ENCODE measurements at places on chromosomes 16 and 17.

GRCh38 chr16:2210386-2211365 lies at the start of gene BRICD5:
BRICD5 (minus strand) TSS chr16:2210863; CDS start chr16:2210833, 30 bp downstream.
- DNase-seq = no peak

GRCh38 chr17:45262516-45263476 lies 902 bp upstream of the SPATA32 start:
- DNase-seq = no peak

- no peak for DNase-seq
Observed at GRCh38 chr17:9006175-9006767, 15.0 kb upstream of the NTN1 start.

DNA sequence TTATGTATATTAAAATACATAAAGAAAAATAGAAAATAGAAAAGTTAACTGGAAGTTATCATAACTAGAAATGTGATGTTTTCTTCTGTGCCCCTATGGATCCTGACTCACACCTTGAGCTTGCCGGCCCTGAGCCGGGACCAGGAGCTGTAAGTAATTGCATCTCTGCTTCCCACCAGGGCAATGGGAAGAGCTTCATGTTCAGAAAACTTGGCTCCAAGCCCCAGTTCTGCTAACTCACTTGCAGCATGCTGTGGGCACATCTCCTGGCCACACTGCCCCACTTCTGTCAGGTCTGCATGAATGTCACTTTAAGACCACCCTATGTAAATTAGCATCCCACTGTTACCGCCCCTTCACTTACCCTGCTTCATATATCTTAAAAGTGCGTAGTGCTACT lies 37.2 kb downstream of the GNAO1 start:
- no peak for DNase-seq

- DNase-seq = peak; percentile 41
Observed at GRCh38 chr16:80803339-80804055, 901 bp downstream of the CDYL2 start.

DNA sequence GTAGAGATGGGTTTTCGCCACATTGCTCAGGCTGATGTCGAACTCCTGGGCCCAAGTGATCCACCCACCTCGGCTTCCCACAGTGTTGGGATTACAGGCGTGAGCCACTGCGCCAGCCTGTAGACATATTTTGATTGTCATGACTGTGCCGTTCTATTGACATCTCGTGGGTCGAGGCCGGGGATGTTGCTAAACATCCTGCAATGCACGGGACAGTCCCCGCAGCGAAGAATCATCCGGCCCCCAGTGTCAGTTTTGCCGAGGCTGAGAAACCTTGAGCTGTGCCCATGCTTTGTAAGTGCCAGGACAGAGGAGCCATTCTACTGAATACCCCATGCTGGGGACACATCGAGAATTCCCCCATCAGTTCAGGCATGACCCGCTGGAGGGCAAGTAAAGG lies 69.1 kb upstream of the GSE1 start:
- no peak for DNase-seq

DNA sequence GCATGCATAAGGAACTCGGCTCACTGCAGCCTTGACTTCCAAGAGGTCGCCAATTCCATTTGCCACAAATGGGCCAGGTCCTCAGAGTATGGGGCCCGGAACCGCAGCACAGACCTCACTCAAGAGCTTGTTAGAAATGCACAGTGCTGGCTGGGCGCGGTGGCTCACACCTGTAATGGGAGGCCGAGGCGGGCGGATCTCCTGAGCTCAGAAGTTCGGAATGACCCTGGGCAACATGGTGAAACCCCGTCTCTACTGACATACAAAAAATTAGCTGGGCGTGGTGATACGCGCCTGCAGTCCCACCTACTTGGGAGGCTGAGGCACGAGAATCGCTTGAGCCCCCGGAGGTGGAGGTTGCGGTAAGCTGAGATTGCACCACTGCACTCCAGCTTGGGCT lies 19.6 kb upstream of the N4BP1 start:
- no peak for DNase-seq

- no peak for DNase-seq
Observed at GRCh38 chr17:43645765-43646481, 15.8 kb downstream of the MEOX1 start.

DNA sequence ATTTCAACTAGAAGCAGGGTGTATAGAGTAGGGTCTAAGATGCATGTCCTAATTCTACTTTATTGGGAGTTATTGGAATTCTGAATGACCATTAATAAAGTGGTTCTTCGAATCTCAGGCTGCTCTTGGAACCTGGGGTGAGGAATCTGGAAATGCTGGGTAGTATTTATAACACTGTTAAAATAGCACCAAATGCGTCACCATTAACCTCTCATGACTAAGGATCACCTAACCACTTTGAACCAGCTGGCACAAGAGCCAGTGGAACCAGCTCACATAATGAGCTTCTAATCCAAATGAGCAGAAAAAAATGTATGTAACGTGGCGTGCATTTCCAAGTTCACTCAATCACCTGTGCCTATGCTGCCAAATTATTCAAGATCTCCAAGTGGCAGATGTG lies 281.7 kb downstream of the GRIN2A start:
- DNase-seq = no peak

DNA sequence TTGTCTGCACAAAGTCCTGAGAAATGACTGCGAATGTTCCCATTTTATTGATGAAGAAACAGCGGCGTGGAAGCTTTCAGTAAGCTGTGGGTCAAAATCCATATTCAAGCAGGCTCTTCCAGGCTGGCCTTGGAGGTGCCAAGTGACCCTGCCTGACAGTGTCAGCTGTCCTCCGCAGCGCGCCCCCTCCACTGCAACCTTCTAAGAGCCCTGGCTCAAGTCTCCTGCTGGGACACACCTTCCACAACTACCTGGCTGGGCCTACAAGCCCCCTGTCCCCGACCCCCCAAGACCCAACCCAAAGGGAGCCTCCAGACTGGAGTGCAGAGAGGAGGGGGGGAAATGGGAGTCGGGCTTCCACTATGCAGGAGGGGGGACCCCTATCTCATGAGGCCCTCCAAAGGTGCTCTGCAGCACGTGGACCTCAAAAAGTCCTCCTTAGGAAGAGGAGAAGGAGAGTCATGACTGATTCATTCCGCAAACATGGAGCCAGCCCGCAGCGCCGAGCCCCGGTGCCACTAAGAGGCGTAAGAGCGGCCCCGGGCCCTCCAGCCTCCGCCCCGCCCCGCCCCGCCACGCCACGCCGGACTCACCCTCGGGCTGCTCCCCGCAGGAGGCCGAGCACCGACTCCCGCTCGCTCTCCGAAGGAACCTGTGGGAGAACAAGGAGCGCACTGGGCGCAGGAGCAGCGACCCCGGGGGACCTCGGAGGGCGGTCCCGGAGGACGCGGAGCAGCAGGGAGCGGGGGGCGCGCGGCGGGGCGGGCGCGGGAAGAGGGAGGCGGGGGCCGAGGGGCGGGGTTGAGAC lies 574 bp downstream of the MPP3 start:
- DNase-seq = no peak

GRCh38 chr17:50278526-50279180 lies 4.4 kb downstream of the TMEM92 start:
- peak; percentile 9 for DNase-seq

DNA sequence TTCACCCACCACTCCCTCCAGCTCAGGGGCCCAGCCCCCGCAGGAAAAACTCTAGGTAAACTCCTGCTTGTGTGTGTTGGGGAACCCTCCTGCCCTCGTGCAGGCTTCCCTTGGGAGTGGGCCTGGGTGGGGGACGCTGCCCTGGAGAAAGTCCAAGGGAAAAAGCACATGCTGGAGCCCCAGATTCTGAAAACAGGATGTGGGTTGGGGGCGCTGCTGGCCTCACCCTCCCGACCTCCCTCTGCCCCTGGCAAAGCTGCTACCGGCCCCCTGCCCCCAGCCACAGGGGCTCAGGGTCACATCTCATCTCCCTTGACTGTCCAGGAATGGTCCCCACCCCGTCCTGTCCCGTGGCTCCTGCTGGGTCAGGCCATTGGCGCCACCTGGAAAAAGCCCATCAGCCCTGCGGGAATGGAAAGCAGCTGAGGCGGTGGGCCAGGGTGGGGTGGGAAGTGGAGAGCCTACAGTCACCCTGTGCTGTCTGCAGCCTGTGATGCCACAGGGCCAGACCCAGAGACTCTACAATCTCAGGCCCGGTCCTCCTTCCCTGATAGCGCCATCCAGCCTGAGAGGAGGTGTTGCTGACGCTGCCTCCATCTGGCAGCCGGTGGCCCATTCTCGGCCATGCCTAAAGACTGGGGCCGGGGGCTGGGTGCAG lies 2.5 kb upstream of the GJD3 start:
- no peak for DNase-seq

- no peak for DNase-seq
Observed at GRCh38 chr17:49889500-49889899, 41.6 kb upstream of the TAC4 start.

DNA sequence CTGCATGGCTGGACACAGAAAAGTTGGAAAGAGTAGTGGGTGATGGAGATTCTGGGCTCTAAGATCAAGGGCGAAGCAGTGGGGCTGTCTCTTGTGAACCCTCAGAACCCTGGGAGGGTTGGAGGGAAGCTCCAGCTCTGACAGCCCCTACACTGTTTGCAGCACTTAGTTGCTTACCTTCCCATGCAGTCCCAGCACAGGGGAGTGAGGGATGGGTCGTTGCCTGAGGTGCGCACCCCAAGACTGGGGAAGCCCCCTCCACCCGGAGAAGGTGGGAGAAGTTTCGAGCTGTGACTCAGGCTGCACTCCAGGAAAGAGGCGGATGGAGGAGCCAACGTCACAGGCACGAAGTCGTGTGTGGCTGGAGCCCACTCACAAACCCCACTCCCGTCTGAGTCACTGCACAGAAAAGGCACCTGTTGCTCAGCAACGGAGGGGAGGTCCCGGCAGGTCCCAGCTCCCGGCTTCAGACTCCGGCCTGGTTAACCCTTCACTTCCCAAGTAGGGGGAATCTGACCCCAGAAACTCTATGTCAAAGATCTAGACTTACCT lies 60.1 kb downstream of the AIPL1 start:
- peak; percentile 24 for DNase-seq

DNA sequence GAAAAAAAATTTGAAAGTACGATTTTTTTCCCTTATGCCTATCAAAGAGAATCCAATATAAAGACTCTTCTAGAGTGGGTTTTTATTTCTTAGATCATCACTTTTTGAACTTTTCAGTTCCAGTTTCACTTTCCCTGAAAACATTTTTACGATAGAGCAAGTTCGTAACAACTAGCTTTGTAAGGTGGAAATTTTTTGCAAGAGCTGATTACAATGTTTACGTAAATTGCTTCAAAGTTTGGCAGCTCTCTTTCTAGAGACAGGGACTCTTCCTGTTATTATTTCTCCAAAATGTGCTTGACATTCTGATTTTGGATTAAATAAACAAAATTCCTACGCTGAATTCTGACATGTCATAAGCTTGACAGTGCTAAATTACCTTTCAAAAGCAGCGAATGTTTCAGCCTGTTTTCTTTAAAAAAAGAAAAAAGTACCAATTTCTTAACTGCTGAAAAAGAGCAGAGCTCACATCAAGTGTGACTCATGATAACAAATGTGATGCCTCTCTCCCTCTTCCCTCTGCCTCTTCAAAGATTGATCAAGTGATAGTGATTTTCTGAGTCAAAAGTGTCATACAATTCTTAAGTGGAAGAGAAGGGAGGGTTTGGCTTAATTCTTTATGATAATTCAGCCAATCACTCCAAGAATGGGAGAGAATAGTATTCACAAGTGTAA lies 175.2 kb downstream of the KCNJ2 start:
- DNase-seq = no peak

GRCh38 chr17:21357281-21357680 lies 18.9 kb upstream of the KCNJ12 start:
- no peak for DNase-seq

DNA sequence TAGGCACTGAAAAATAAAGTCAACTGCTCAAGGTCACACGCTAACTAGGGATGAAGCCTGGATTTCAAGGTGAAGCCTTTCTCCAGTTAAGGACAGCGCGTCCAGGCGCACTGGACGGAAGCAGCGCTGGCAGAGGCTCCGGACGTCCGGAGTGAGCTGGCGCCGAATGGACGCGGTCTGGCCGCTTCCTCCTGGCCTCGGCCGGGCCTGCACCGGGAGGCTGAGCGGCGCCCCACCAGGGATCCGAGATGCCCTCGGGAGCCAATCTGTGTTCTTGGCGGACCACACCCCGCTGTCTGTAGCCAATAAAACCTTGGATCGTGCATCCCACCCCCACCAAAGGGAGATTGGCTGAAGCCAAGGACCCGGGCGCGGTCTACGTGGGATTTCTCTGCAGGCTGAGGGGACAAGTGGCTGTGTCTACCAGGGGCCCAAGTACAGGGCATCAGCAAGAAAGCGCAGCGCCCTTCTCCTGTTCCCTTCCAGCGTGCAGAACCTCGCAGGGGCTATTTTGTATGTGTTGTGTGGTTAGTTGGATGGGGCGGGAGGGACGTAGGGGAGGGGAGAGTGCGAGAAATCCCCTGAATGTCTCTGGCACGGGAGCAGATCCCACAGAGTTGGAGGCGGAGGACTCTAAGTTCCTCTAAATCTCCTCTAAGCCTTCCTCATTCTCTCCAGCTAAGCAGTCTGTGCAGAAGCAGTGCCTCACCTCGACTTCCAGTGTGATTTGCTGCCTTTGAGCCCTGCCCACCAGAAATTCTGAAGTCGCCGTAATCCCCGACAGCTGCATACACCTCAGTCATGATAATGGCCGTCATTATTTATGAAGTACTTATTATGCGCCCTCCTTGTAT lies 2.5 kb upstream of the AKAP10 start:
- DNase-seq = no peak

- DNase-seq = no peak
Observed at GRCh38 chr17:64329588-64329987, 61.1 kb downstream of the PECAM1 start.

DNA sequence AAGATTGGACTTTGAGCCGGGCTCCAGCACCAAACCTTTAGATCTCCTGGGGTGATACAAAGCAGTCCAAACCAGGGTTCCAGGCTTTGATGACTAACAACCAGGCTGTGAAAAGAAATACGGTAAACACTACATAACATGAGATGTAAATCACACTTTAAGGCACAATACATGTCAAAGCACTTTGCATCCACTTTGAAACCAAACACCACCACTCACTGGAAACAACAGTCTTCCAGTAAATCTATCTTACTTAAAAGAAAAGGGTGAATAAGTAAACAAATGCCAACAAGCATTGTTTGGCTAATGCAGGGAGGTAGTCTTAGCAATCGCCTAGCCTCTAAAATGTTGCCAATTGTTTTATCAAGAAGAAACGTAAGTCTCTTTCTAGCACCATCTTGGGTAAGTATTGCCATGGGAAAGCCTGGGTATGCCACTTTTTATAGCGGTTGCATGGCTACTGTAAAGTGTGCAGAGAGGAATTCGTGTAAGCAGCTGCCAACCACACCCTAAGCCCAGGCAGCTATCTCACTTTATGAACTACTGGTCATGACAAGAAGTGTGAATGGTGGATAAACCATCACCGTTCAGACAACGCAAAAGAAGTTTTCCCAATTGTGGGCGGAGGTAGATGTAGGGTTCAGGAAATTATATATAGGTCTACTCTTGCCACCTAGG lies 267.4 kb upstream of the PSMD7 start:
- no peak for DNase-seq

All from activated CD8-positive, alpha-beta memory T cell treated with anti-CD3 and anti-CD28 coated beads, Interleukin-2, amount 50 U/mL, for 4 hours (primary cell).